ENCODE measurements at places on chromosomes 1 and 21.

GRCh38 chr1:30901798-30902581, 6.6 kb downstream of the SDC3 start:
- no peak for DNase-seq

DNA sequence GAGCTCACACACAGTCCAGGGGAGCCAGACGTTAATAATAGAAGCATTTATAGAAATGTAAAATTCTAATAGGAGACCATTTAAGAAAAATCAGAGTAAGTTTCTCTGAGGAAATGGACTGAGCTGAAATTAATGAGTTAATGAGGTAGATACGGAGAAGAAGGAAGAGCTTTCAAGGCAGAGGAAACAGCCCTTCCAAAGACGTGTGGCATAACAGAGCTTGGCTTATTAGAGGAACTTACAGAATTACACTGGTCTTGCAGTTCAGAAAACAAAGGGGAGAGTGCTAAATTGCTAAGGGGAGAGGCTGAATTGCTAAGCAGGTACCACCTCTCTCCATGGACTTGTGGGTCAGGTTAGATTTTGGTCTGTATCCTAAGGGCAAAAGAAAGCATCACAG, 8.2 kb upstream of the PIGK start:
- no peak for DNase-seq

- no peak for DNase-seq
Measured at GRCh38 chr1:161676441-161676840, 13.5 kb downstream of the FCGR2B start.

DNA sequence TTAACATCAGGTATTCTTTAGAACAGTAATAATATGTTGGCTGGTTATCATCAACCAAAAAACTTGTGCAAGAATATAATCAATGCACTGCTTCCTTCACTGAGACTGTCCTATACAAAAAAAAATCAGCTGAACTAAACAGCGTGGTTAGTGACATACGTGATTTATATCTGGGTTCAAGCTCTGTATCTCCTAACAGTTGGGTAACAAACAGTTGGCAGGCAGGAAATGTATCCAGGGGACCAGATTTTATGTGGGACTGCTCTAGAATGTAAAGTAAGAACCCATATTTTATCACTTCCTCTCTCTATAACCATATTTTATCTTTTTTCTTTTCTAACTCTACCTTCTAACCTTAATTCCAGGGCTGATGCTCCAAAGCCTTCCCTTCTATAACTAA, 8.0 kb downstream of the ACBD6 start:
- no peak for DNase-seq

DNA sequence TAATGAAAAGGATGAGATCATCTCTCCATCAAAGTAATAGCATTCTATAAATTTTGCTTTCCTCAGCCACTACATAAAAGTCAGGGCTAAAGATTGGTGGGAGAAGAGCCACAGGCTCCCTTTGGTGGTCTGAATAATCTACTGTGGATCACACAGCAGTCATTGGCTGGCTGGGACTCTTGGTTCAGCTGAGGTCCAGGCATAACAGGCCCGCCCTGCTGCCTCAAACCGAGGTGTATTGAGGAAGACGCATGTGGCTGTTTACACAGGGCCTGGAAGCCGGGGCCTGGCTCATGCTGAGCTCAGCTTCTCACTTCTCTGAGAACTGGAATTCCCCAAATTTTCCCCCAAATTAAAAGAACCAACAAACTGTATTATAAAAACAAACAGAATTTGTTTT, 139.2 kb downstream of the PTPRC start:
- DNase-seq = no peak

GRCh38 chr1:235229868-235230267, 68.8 kb upstream of the RBM34 start:
- no peak for DNase-seq

GRCh38 chr1:151992303-151993083, 1.2 kb downstream of the S100A10 start:
- DNase-seq = no peak

DNA sequence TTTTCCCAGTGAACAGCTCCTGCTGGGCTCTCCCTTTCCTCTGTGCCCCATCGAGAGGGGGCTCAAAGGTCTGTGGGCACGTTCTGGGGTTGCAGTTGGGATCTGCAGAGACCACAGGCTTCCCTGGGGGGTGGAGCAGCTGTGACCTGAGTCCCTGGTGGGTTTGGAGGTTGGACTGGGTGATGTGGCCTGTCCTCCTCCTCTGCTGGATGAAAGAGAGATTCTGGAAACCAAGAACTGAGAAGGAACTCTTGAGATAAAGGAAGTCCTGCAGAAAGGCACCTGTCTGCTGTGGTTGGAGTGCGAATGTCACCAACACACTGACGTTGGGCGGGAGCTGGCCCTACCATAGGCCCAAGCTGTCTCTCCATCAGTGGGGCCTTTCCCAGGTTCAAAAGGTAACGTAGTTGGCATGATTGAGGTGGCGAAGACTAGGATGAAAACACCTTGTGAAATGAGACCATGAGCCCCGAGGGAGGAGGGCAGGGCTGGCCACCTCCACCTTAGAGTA, 35.8 kb upstream of the ETV3 start:
- DNase-seq = no peak

DNA sequence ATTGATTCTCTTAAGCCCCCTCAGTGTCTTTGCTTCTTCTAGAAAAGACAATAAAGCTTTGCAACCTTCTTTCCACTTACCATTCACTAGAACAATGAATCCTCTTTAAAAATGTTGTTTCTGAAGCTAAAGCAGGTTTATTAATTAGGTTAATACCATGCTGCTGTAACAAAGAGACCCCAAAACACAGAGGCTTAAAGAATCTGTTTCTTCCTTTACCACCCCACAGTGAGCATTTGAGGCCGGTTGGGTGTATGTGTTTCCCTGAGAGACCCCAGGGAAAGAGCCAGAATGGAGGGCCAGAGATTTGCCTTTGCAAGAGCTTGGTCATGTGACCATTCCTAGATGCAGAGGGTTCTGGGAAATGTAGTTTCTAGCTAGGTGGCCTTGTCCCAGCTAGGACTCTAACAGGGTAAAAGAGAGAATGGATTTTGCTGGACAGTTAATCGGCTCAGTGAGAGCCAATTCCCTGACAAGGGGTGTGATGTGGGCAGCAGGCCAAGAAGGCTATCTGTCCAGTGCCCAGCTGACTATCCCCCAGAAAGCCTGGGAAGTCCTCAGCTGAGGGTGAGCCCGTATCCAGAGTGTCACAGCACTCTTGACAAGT, 191.8 kb upstream of the TMEM51 start:
- DNase-seq = no peak

DNA sequence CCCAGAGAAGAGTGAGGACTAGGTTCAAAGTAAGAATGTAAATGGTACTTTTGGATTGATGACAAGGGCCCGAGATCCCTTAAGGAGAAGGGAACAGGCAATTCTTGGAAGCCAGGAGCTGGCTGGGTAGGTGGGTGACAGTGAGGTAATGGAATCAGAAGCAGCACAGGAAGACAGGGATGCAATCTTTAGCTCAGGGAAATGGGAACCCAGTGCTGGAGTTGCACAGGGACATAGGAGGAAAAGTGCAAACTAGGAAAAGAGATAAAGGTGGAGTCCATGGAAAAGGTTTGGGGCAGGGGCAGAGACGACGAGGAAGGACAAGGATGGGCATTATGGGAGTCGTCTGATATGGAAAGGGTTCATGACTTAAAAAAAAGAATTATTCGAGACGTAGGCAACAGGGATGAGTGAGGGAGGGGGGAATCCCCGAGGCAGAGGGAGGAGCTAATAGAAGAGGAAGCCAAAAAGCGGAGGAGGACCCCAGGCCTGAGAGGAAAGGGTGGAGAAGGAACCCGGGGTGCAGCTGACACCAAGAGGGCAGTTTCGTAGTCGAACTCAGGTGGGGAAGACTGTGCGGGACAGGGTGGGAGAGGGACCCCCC, 495 bp downstream of the PI4KB start:
- peak; percentile 65 for DNase-seq

- peak; percentile 50 for DNase-seq
Measured at GRCh38 chr21:46184625-46185555, 631 bp upstream of the SPATC1L start.

DNA sequence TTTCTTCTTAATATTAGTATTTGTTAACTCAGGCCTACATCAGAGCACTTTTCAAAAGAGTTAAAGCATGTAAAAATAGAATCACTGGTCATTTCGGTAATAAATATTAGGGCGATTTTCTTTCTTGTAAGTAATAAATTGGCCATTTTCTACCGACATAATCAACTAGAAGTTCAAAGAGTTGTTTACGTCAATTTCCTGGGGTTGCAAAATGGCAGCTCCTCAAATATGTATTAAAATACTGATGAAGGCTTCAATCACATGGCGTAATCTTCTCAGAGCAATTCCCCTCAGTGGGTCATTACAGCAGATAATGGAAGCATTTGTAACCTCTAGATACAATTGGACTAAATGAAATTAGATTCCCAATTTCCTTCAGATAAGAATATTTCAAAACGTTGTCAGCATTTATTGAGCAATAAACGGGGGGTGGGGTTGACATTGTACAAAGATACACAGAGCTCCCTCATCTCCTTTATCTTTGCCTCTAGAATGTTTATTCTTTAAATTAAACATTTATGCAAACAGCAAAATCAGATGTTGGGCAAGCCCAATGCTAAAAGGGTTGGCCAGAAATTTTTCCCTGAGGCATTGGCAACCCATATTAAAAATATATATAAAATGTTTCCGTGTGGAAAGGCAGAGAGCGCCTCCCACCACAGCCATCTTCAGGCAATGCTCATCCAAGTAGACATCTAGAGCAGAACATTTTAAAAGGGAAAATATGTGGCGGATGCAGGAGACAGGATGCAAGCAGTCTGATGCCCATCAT, 240.6 kb downstream of the NCAM2 start:
- no peak for DNase-seq

DNA sequence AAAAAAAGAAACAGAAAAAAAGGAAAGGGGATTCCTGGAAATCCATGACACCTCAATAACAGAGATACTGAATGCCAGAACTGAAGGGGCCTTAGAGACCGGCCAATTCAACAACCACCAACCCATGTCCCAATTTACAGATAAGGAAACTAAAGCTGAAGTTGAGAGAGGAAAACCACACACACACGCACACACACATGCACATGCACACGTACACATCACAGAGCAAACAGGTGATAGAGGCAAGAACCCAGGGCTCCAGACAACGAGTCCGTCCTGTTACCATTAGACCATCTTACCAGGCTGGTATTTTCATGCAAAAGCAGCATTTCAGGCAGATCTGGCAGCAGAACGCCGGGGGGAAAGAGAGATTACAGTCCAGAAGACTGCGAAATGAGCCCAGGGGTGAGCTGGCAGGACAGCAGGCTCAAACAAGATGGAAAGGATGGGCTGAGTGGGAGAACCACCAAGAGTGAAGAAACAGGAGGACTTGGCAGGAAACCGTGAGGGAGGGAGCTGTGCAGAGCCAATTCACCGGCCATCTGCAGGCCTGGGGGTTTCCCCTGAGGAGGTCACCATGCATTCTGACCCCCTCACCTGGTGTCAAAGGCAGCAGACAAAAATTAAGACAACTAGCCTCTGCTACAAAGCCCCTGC, 43.5 kb downstream of the PAFAH2 start:
- no peak for DNase-seq

GRCh38 chr1:202438393-202439174, 90.1 kb downstream of the PPP1R12B start:
- DNase-seq = no peak

- DNase-seq = no peak
Measured at GRCh38 chr1:206992790-206993189, 22.5 kb upstream of the FCAMR start.

DNA sequence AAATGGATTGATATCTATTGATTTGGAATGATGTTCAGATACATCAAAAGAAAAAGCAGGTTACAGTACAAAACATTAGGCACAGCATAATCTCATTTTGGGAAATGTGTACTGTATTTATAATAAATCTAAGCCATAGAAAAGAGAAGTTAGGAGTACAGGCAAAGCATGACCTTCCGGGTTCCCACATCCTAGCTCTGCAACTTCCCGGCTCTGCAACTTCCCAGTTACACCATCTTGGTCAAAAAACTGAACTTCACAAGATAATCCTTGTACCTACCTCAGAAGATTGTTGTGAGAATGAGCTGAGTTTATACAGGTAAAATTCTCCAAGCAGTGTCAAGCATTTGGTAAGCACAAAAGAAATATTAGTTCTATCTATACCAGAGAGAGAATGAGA, 21.7 kb upstream of the SLC44A3 start:
- DNase-seq = no peak

- DNase-seq = no peak
Measured at GRCh38 chr1:8545078-8545477, 227.2 kb downstream of the SLC45A1 start.

DNA sequence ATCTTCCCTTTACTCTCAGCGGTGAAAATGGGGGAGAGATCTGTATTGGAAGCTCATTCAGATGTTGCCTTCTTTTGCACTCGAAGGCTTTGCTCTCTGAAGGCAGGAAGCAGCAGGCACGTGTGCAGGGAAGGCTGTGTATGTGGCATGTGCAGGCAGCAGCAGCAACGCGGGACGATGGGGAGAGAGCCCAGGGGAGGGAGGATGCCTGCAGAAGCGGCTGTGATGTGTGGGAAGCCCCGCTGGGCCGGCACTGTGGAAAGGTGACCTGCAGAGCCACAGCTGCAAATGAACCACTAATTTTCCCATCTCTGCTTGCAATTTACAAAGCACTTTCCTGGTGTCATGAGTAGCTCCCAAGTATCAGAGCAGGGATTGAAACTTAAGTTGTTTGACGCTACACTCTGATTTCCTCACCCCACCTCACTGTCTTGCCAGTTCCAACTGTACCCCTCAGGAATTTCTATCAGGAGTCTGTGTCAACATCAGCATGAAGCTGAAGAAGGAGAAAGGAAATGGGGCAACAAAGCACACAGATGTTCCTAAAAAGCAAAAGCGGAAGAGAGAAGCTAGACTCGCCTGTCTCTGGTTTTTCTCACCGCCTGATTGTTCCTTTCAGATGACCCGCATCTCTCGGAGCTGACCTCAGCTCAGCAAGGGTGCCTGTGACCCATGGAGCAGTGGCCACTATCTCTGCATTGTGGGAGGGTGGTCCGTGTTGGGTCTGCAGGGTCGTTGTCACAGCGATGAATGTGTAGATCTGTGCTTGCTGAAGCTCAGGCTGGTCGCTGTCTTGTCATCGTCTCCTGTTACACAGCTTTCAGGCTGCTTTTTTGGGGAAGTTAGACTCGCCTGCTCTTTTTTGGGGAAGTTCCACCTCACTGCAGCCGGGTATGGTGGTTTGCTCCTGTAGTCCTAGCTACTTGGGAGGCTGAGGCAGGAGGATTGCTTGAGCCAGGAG, 156.1 kb downstream of the KIF26B start:
- DNase-seq = peak; percentile 8

GRCh38 chr1:21618059-21618458, 51.1 kb downstream of the RAP1GAP start:
- DNase-seq = no peak

DNA sequence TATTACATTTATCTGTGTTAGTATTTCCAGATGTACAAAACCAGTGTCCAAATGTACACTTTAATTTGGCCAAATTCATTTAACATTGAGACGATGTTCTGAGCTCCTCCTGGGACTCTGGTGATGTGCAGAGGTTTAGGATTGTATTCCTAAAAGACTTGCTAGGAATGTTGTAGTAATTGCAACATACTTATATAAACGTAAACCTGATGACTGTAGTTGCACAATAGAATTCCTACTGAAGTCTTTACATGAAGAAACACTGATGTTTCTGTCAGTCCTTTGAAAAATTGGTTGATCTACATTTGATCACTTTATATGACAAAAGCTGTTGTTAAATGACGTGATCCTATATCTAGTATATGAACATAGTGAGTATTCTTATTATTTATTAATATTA, 5.1 kb upstream of the OR14C36 start:
- DNase-seq = no peak

Measured in GM18507 (cell line).